ENCODE measurements at places on chromosomes 6 and 20.

DNA sequence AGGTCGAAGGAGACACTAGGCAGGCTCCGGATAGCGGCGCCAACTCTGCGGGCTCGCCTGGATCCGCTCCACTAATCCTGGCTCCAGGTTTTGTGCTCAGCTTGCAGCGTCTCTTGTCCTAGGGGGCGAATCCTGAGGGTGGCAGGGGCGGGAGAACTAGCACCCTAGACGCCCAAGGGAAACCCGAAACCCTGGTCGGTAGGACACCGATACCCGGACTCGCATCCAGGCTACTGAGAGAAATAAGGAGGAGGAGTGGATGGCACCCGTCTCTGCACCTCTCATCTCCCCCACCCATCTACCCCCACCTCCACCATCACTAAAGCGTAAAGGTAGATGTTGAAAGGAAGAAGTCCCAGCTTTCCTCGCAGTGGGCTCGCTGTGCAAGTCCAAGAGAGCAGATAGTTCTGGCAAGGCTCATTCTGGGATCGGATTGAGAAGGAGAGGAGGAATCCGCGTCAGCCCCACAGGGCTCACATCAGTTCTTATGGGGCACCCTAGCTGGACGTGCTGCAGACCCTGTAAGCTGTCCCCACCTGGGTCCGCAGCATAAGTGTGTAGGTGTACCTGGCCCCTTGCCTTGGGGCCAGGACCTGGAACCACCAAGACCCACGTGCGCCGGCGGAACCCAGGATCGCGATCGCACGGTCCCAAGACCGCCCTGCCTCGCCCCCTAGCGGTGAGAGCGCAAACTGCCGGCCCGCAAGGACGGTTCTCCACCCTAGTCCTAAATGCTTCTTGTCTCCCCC lies 6.9 kb downstream of the SLC32A1 start:
- no peak for DNase-seq

GRCh38 chr20:61435823-61436220 lies 183.8 kb downstream of the CDH4 start:
- no peak for DNase-seq

- no peak for DNase-seq
Measured at GRCh38 chr6:13488015-13488895, 855 bp upstream of the GFOD1 start.

GRCh38 chr6:93418033-93418407 lies 1.3 kb downstream of the EPHA7 start:
- DNase-seq, result no peak

- no peak for DNase-seq
Measured at GRCh38 chr6:108689272-108690161, 128.8 kb downstream of the FOXO3 start.

DNA sequence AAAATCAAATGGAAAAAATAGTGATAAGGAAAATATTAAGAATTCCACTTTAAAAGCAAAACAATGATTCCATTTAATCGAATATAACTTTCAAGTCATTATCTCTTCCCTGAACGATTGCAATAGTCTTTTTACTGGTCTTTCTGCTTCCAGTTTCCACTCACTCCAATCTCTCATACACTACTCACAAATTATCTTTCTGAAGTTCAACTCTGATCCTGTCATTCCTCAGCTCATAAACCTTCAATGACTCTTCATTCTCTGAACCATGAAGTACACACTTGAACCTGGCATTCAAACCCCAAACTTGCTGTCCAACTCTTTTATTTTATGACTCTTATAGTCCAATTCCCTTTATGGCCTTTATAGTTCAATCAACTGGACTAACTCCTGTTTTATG lies 304.1 kb upstream of the TCF21 start:
- no peak for DNase-seq
